ENCODE measurements at places on chromosomes 4 and X.

DNA sequence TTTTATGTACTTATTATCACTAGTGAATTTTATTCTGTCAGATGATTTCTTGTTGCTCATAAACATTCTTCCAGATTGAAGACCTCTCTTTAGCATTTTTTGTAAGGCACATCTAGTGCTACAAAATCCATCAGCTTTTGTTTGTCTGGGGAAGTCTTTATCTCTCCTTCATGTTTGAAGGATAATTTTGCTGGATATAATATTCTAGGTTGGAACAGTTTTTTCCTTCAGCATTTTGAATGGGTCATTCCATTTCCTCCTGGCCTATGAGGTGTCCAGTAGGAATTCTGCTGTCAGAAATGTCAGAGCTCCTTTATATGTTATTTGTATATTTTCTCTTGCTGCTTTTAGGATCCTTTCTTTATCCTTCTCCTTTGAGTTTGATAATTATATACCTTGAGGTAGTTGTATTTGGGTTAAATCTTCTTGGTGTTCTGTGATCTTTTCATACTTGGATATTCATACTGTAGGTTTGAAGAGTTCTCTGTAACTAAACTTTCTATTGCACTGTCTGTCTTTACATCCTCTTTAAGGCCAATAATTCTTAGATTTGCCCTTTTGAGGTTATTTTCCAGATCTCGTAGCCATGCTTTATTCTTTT, 58.3 kb downstream of the PTPN13 start:
- DNase-seq, result no peak

DNA sequence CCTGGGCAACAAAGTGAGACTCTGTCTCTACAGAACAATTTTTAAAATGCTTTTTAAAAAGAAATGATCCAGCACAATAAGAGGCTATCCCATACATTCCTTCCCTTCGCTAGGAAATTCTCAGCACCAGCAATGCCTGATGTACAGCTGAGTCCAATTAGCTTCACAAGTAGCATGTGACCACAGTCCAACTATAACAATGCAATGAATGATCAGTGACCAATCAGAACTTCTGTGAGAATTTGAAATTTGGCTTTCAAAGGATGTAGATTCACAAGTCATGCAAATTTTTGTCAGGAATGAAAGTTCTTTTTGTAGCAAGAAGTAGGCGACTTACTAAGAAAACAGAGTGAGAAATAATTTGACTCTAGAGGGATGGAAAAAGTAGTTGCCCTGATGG, 278.5 kb upstream of the UGT8 start:
- DNase-seq, result peak; percentile 34

- DNase-seq, result no peak
Observed at GRCh38 chrX:149961572-149961971, 23.3 kb upstream of the EOLA2 start.

DNA sequence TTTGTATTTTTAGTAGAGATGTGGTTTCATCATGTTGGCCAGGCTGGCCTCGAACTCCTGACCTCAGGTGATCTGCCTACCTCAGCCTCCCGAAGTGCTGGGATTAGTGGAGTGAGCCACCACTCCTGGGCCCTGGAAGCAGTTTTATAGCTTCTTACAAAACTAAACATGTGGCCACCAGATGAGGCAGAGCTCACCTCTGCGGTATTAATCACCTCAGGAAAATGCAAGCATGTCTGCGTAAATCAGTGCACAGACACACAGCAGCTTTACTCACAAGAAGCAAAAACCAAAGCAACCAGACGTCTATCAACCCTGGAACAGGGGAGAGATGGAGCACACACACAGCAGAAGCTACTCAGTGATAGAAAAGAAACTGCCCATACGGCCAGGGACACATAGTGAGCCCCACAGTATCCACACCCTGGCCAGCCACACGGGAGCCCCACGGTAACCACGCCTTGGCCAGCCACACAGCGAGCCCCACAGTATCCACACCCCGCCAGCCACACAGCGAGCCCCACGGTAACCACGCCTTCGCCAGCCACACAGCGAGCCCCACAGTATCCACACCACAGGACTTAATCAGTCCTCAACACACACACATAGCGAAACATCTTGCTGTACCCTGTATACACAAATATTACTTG, 30.2 kb downstream of the PPP2R3B start:
- peak; percentile 98 for DNase-seq

DNA sequence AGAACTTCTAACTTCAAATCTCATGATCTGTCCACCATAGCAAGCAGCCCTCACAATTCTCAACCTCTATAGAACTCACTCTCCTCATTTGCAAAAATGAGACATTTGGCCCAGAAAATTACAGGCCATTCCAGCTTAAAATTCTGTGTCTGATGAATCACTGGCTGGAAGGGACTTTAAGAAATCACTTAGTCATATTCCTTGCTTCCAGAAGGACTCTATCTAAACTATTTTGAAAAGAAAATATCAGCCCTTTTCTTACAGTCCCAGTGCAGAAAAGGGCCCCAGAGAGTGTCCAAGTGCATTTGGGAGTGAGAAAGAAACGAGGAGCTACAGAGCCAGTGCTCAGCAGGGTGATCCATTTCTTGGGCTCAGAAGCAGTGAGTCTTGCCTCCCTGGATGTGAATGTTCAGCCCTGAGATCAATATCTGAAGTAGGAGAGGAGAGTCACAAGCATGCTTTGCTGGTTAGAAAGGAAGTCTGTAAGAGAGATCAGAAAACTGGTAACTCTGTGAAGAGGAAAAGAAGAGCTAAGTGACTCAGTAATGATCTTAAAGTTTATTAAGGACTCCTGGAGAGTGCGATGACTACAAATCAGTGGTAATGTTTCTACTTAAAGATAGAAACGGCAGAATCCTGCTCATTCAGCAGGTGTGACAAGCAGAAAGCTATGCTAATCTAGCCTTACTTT, 139.8 kb downstream of the PALLD start:
- DNase-seq, result peak; percentile 90

GRCh38 chr4:26067035-26067434, 153.0 kb downstream of the SMIM20 start:
- no peak for DNase-seq

DNA sequence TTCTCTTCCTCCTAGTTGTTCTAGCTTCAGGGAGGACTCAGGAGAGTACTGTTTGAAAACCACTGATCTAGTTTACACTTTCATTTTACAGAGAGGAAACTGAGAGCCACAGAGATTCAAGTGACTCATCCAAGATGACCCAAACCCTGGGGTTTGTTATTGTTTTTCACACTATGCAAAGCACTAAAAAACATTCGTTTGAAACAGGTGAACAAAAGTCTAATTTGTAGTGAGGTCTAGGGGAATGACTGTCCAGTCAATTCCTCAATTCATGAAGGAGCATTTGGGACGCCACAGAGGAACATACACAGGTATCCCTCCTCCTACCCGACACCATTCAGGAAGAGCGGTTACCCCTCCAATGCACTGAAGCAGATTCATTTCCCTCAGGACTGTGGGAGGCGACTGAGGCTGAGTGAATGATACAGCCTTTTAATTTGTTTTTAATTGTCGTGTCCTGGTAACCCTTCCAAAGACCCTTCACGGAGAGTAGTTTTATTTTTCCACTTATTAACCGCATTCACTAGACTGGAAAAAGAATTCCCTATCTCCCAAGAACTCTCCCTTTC, 30.3 kb downstream of the TLR10 start:
- peak; percentile 29 for DNase-seq

GRCh38 chrX:148647651-148648050, 147.2 kb downstream of the AFF2 start:
- no peak for DNase-seq

DNA sequence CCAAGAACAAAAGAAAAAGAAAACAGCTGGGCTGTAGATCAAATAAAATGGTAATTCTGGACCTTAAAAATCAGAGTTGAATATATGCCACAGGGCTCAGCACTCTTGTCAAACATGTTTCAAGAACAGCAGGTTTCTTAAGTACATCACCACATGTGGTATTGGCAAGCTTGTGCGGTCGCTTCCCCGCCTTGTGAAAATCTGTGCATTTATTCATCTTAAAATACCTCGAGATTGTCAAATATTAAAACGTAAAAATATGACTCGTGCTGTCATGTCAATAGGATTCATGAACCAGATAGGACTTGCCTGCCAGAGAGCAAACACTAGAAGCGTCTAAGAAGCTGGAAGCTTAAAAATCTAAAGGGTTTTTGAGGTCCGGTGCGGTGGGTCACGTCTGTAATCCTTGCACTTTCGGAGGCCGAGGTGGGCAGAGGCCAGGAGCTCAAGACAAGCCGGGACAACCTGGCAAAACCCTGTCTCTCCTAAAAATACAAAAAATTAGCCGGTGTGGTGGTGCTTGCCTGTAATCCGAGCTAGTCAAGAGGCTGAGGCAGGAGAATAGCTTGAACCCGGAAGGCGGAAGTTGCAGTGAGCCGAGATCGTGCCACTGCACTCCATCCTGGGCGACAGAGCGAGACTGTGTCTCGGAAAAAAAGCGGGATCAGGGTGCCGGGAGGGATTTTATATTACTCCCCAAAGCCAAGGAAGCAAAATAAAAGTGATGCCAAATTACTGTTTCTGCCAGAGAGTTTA, 40.2 kb upstream of the TMEM154 start:
- DNase-seq, result no peak

DNA sequence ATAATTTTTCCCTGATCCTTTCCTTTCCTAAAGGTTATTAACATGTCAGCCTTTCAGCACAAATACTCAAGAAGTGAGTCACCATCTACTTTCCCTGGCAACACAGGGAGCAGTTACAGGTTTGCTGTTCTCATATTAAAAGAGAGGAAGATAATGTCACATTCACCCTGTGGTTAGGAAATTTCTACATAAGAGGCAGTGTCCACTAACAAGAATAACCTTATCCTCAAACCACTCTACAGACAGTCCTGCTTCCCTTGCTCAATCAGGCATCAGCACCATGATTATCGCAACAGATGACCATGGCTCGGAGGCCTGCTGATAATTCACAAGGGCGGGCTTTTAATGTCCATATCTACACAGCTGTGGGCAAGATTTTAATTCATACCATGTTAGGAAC, 30.9 kb downstream of the RNF150 start:
- peak; percentile 77 for DNase-seq

- DNase-seq, result no peak
Observed at GRCh38 chr4:156252358-156252921, 298.8 kb upstream of the CTSO start.

- no peak for DNase-seq
Observed at GRCh38 chrX:77174680-77175519, 272.3 kb upstream of the FGF16 start.

DNA sequence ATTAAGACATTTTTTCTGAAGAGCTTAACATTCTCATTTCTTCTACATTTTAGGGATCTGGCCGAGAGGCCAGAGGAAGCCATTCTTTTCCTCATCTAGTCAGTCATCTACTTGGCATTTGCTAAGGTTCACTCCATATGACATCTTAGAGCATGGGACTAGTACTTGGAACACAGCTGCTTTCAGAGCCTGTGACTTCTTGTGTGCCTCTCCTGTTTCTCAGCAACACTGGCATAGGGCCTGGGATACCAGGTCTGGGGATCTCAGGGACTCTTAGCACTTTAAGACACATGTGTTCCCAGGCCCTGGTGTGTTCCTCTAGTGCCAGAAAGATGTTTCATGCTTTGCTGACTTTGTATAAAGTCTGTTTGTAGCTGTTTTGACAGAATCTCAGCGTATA, 7.3 kb downstream of the PLP1 start:
- no peak for DNase-seq

GRCh38 chr4:99205153-99205979, 13.7 kb downstream of the ADH6 start:
- DNase-seq, result peak; percentile 84

DNA sequence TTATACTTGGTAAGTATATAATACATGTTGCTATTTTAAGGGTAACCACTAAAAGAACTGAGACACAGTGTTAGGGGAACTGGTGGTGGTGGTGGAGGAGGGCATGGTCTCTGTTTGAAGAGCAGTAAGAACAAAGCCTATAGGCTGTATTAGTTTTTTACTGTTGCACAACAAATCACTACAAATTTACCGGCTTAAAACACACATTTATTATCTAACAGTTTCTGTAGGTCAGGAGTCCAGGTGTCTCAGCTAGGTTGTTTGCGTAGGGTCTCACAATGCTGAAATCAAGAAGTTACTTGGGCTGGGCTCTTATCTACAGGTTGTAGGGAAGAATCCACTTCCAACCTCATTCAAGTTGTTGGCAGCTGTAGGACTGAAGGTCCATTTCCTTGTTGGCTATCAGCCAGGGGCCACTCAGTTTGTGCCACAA, 52.6 kb downstream of the CASK start:
- no peak for DNase-seq

- DNase-seq, result no peak
Observed at GRCh38 chrX:150696331-150696730, 3.1 kb downstream of the MTMR1 start.

- peak; percentile 40 for DNase-seq
Observed at GRCh38 chr4:142493255-142494110, 352.6 kb downstream of the INPP4B start.

DNA sequence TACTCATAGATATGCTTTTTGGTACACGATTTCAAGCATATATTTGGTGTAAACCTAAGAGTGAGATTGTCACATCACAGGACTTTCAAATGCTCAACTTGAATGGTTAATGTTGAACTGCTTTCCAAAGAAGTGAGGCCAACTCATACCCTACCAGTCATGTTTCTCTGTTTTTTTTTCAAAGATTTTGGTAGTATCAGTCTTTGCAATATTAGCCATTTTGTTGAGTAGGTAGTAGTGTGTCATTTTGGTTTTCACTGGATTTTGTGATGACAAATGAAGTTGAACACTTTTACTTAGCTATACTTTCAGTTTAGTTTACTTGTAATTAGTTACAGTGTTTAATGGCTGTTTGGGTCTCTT, 12.5 kb upstream of the HS3ST1 start:
- DNase-seq, result no peak

DNA sequence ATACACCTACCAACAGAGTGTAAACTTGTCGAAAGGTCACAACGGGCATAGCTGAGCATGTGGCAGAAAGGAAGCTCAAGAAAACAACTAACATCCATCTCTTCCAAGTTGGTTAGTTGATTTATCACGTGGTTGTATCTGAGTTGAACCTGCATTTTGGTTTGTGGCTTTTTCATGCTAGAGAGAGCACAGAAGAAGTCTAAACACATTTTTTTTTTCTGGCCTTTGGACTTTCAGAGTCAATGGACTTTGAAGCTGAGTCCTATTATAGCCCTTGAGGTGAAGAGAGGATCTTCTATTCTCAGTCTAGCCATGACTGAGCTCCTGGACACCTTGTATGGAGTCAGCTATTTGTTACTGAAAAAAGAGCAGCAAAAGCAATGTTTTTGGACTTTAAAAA, 150.6 kb upstream of the TRPC5 start:
- DNase-seq, result no peak

DNA sequence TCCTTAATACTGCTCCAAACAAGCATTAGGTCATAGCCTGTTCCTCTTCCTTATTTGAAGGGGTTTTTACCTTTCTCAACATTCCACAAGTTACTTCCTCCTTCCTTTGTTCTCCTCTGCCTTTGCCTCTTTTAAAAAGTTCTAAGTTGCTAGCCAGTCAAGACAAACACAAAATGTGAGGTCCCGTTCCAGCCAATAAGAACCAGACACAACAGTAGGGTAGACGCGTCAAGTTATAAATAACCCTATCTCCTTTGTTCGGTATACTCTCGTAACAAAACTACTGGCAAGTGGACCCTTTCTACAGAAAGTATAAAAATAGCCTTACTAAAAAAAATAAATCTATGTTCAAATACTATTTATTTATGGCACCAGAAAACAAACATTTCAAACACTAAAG, 6.3 kb upstream of the ACE2 start:
- DNase-seq, result no peak
